ENCODE measurements at places on chromosomes 12 and 14.

DNA sequence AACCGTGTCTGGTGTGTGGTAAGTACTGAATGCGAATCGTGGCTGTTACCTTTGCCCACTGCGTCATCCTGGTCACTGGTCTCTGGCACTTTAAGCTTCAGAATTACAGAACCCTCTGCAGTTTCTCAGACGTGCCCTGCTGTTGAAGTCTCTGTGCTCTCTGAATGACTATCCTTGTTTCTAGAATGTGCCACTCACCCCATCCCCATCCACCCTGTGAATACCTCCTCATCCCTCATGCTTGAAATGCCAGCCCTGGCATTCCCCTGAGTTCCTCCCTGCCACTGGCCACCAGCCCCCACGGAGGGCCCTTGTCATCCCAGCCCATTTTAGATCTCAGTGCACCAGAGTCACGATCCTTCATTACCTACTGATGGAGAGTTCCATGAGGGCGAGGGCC lies 21.3 kb downstream of the TPCN1 start:
- DNase-seq, result no peak

- no peak for DNase-seq
These were observed 8.8 kb downstream of the TNFRSF1A start for GRCh38 chr12:6333029-6333428.

DNA sequence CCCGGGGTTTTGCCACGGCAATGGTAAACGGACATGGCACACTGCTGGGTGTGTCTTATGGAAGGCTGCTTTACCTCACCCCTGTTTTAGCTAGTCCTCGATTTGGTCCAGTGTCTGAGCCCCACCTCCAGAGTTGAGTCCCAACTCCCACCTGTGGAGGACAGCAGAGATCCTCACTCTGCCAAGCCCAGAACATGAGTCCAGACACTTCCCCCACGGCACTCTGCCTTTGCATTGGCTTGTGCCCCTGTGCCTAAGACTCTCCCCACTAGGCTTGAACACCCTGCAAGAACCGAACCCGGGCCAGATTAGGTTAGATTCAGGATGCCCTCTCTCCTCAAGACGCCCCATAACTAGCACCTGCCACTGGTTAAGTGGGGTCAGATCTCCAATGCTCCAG lies 59.8 kb upstream of the C14orf180 start:
- DNase-seq, result no peak

DNA sequence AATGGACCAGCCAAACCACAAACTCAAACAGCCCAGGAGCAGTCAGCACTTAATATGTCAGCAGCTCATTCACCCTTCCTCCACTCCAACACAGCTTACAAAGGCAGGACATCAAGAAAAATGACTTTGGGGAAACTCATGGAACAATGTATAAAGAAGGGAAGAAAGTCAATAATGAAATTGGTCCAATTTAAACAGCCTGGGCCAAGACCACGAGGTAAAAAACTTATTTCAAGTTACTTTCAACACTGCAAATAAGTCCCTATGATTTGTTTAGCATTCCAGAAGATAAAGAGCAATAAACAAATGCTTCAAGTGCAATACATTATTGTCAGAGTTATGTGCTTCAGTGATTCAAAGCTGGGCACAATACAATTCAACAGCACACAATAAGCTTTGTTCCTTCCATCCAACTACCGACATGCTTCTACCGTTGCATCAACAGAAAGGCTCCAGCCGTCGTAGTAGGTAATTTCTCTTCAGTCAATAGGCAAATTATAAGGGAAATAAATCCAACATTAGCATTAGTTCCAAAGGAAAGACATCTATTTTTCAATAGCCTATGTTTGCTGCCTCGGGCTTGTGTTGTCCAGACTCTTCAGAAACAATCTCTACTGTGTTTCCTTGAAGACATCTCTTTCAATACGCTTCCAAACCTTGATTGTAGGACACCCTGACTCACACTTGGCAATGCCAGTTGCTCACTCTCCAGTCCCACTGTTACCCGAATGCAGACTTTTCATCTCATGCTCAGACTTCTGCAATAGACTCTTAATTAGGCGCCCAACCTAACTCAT lies 225.7 kb downstream of the NUAK1 start:
- DNase-seq, result no peak

DNA sequence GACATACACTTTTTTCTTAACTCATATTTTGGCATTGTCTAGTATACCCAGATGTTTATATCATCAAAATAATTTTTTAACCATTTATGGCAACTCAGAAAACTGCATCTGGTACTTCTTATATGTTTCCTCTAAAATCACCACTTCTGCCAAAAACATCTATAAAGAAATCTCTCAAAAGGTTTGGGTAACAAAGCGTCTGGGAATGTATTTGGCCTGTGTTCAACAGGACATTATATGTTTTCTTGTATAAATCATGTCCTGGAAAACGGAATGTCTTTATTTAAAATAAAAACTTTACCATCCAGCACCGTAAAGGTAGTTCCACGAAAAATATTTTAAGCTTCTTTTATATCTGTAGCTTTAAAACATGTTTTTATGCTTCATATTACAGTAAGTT lies 36.1 kb upstream of the FBLN5 start:
- no peak for DNase-seq

- DNase-seq, result no peak
These were observed 42.9 kb downstream of the SFSWAP start for GRCh38 chr12:131753757-131754156.

DNA sequence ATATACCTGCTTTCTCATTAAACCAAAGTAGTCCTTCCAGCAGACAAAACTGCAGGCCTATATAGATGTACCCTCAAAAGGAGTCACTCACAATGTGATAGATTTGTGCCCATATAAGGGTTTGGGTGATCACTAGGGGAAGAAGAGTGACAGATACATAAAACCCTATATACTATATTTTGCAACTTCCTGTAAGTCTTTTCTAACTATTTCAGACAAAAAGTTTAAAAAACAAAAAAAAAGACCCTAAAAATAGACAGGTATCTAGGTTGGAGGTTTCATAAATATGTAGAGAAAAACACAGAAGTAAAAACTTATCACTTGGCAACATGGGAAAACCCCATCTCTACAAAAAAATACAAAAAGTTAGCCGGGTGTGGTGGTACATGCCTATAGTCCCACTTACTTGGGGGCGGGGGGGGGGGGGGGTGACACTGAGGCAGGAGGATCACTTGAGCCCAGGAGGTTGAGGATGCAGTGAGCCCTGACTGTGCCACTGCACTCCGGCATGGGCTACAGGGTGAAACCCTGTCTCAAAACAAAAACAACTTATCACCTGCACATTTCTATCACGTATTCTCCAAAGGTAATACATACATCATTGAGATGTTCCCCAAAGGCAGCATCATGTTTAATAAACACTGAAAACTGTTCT lies 2.9 kb downstream of the VCPKMT start:
- no peak for DNase-seq

GRCh38 chr12:4137015-4137414 lies 136.5 kb upstream of the CCND2 start:
- no peak for DNase-seq

- no peak for DNase-seq
These were observed 342.3 kb downstream of the ZFP36L1 start for GRCh38 chr14:68450391-68451120.

GRCh38 chr12:91813701-91814100 lies 331.9 kb downstream of the BTG1 start:
- DNase-seq, result no peak

DNA sequence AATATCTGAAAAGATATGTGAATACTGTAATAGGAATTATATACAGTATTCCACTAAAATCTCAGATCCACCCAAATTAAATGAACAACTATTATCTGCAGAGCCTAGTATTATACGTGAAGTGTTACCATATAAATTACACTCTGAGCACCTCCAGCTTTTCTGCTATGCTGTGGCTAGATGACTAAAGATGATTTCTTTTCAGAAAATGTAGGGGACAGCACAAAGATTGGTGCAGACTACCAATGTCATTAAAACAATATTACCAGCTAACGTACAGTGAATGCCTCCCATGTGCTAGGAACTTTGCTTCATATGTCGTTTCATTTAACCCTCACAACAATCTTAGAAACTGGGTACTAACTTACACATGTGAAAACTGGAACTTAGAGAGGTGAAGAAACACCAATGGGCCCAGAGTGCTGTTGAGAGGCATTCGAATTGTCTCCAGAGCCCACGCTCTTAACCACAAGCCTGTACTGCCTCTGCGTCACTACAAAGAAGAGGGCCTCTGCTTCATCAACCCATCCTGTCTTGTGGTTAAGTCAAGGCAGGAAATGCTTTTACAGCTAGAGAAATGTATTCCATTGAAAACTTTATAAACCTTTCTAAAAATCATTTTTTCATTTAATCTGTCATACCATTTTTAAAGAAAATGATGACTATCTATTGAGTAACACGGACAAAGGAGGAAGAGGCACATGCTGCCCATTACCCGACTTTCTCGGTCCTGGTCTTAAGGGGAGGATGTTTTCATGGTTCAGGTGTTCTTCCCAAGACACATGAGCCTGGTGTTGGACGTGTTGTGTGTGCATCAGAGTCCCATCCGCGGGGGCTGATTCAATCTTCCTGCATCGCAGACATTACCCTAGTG lies 1.3 kb downstream of the GPR65 start:
- peak; percentile 78 for DNase-seq

DNA sequence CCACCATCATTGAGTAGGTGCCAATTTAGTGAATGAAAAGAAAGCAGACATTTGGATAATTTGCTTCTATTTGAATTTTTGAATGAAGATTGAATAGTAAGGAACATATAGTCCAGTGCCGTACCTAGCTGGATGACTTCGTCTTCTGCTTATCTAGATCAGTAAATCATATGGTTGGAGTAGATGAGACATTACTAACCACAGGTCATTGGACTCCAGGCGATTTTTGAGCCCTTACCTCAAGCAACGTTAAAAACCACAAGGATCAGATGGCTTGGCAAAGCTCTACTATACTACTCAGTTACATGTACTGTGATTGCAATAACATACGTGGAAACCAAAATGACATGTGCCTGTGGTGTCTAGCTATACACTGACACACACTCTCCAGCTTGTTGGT lies 1.7 kb upstream of the SPATS2 start:
- DNase-seq, result no peak

GRCh38 chr14:51395361-51395849 lies 155.4 kb downstream of the TMX1 start:
- no peak for DNase-seq

DNA sequence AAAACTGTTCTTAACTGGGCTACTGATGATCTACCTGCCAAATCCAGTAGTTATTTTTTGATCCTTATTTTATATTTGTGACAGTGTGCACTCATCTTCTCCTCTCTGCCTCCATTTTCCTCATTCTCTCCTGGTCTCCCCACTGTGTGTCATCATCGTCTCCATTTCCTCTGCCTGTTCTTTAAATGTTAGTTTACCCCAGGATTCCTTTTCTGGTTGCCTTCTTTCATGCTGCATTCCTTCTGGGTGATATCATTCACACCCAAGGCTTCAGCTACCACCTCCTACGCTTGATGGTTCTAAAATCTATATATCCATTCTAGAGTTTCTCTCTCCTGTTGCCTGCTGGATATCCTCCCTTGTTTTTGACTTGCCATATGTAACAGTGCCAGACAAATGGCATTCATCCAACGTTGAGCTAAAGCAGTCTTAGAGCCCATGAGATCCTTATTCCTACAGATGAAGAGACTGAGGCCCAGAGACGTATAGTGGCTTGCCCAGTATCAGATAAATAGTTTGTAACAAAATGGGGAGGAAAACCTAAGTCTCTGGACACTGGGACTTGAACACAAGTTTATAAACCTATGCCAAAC lies 109.5 kb downstream of the DIP2B start:
- no peak for DNase-seq

- no peak for DNase-seq
These were observed 1.9 kb upstream of the KRT18 start for GRCh38 chr12:52946797-52947547.

DNA sequence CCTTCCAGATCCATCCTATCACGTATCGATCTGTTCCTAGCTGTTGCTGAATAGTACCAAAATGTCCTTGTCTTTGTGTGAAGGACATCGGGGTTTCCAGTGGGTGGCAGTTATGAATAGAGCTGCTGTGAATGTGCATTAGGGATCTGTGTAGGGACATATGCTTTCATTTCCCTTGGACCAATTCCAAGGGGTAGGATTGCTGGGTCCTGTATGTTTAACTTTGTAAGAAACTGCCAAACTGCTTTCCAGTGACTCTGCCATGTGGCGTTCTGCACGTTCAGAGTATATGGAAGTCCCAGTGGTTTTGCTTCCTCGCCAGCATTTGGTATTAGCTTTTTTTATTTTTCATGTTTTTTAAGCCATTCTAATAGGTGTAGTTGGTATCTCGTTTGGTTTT lies 28.6 kb downstream of the PACS2 start:
- DNase-seq, result no peak

GRCh38 chr14:75630695-75631452 lies 29.8 kb downstream of the ERG28 start:
- no peak for DNase-seq

- DNase-seq, result no peak
These were observed 217.3 kb upstream of the NAV3 start for GRCh38 chr12:77613411-77613810.

- no peak for DNase-seq
These were observed 169.3 kb downstream of the STXBP6 start for GRCh38 chr14:24880689-24881088.

- DNase-seq, result no peak
These were observed 139.7 kb upstream of the FLRT2 start for GRCh38 chr14:85390236-85390635.

- no peak for DNase-seq
These were observed 9.6 kb downstream of the CALM1 start for GRCh38 chr14:90406384-90406798.

DNA sequence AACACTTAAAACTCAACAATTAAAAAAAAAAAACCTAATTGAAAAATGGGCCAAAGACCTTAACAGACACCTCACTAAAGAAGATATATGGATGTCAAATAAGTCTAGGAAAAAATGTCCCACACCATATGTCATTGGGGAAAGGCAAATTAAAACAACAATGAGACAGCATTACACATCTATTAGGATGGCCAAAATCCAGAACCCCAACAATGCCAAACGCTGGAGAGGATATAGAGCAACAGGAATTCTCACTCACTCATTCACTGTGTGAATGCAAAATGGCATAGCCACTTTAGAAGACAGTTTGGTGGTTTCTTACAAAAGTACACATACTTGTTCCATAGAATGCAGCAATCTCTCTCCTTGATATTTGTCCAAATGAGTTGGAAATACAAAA lies 173.7 kb downstream of the SLC25A21 start:
- no peak for DNase-seq

DNA sequence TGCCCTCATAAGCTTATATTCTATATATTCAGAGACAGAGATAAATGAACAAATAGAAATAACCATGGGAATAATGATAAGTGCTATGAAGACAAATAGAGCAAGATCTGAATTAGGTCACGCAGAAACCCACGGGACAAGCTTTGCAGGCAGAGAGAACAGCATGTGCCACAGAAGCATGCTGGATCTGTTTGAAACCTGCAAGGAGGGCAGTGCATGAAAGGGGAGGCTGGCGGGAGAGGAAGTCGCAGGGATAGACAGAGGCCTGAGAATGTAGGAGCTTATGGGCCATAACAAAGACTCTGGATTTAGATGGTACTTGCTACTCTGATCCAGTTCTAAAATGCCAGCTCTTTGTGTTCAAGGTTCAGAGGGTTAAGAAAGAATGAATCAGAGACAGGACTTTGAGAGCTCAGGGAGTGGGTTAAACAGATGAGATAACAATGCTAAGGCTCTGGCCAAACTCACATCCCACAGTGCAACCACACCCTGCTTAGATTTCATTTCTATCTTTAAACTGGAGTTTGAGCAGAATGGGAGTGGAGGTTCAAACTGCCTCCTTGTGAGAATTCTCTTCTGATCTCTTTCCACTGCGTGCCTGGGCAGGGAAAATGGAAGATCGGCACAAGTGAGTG lies 49.2 kb upstream of the PPP1R12A start:
- DNase-seq, result no peak

- no peak for DNase-seq
These were observed 102.5 kb upstream of the EIF5 start for GRCh38 chr14:103231376-103232019.

All from stimulated activated CD4-positive, alpha-beta T cell treated with anti-CD3 and anti-CD28 coated beads, Interleukin-1b, Interleukin-23, amount 100 ng/mL, for 48 hours (primary cell).